ENCODE measurements at places on chromosomes 5 and 9. TPM values are rescaled to one million over a fixed set of nuclear protein-coding genes. Genes with fewer than 3 reads are reported as not detected.

Gene PCDHA5
- polyA plus RNA-seq = 0.06 TPM

Gene PCDHB8
- polyA plus RNA-seq = 1.6 TPM

Gene SRP19
- polyA plus RNA-seq = 64.1 TPM

Gene C5
- polyA plus RNA-seq = 79.4 TPM

Gene FOXD4
- 0.31 TPM for polyA plus RNA-seq

Gene SPEF2
- polyA plus RNA-seq = 42.5 TPM

Gene SH3TC2
- 2.4 TPM for polyA plus RNA-seq

Gene PCSK1
- 0.26 TPM for polyA plus RNA-seq

Gene ABCA1
- 12.8 TPM for polyA plus RNA-seq

Gene PCDHB3
- polyA plus RNA-seq = 3.1 TPM

Gene MSX2
- 2.2 TPM for polyA plus RNA-seq

Gene ST8SIA4
- polyA plus RNA-seq = 11.7 TPM

Gene OTULINL
- polyA plus RNA-seq = 9.4 TPM

Gene NUDT2
- 25.1 TPM for polyA plus RNA-seq

Gene GBGT1
- 4.7 TPM for polyA plus RNA-seq

Gene SPATA31A6
- not detected for polyA plus RNA-seq

Gene SPAG8
- 7.9 TPM for polyA plus RNA-seq

Gene ZNF462
- polyA plus RNA-seq = 26.9 TPM

Gene CD14
- polyA plus RNA-seq = 21.1 TPM

Gene SLC46A2
- 1.1 TPM for polyA plus RNA-seq

Gene GPX8
- 68.5 TPM for polyA plus RNA-seq

Gene PDZD2
- 23.6 TPM for polyA plus RNA-seq

Gene CDKN2A
- polyA plus RNA-seq = not detected

Gene KCNMB1
- 1.2 TPM for polyA plus RNA-seq

Gene HSPA5
- 329 TPM for polyA plus RNA-seq

Gene CARTPT
- polyA plus RNA-seq = not detected

Gene PAM
- polyA plus RNA-seq = 148 TPM

Gene CWC27
- 32.4 TPM for polyA plus RNA-seq

Gene GPR21
- polyA plus RNA-seq = not detected

Gene VLDLR
- 31.6 TPM for polyA plus RNA-seq

Gene LOX
- 30.8 TPM for polyA plus RNA-seq

Gene NEK6
- polyA plus RNA-seq = 44.0 TPM

Gene EGFL7
- polyA plus RNA-seq = 84.9 TPM

Gene FAT2
- 0.12 TPM for polyA plus RNA-seq

Gene KIAA1191
- polyA plus RNA-seq = 165 TPM

Gene LCN6
- not detected for polyA plus RNA-seq

Gene CTSL
- 73.7 TPM for polyA plus RNA-seq

Gene ERAP2
- polyA plus RNA-seq = 27.6 TPM

Gene PCDHGA3
- 4.4 TPM for polyA plus RNA-seq

Gene ORM2
- polyA plus RNA-seq = 0.71 TPM

Gene FGF10
- polyA plus RNA-seq = 46.2 TPM

Gene FBP2
- 1.8 TPM for polyA plus RNA-seq

Gene CAMK4
- 16.1 TPM for polyA plus RNA-seq

Gene CCL28
- polyA plus RNA-seq = 0.59 TPM

Gene ANGPTL2
- 34.1 TPM for polyA plus RNA-seq

Gene C5orf58
- polyA plus RNA-seq = 0.37 TPM

Gene LYRM7
- polyA plus RNA-seq = 14.6 TPM

Gene IFNA13
- not detected for polyA plus RNA-seq

Gene DNAH5
- polyA plus RNA-seq = 0.61 TPM

Gene BHMT
- polyA plus RNA-seq = 0.90 TPM

Data from left lung (tissue), 14 donors.